ENCODE measurements at places on chromosomes 7 and 10.

- H3K4me1 ChIP-seq: no peaks in the 10 kb centered on the region
- no peak overlapping the region for H3K27ac ChIP-seq
- H3K27me3 ChIP-seq: no peaks in the 10 kb centered on the region
Measured at GRCh38 chr10:16960551-16960950, 143.3 kb upstream of the RSU1 start.

- H3K4me3 ChIP-seq: no peak overlapping the region
- H3K27ac ChIP-seq: no peak overlapping the region
Measured at GRCh38 chr10:131858583-131859340, 42.0 kb upstream of the PPP2R2D start.

GRCh38 chr7:141874787-141875186, 33.5 kb upstream of the PRSS37 start:
- no peaks in the 10 kb centered on the region for H3K36me3 ChIP-seq
- H3K4me3 ChIP-seq: no peak overlapping the region
- H3K4me1 ChIP-seq: no peaks in the 10 kb centered on the region
- H3K27ac ChIP-seq: no peak overlapping the region
- no peaks in the 10 kb centered on the region for H3K27me3 ChIP-seq

DNA sequence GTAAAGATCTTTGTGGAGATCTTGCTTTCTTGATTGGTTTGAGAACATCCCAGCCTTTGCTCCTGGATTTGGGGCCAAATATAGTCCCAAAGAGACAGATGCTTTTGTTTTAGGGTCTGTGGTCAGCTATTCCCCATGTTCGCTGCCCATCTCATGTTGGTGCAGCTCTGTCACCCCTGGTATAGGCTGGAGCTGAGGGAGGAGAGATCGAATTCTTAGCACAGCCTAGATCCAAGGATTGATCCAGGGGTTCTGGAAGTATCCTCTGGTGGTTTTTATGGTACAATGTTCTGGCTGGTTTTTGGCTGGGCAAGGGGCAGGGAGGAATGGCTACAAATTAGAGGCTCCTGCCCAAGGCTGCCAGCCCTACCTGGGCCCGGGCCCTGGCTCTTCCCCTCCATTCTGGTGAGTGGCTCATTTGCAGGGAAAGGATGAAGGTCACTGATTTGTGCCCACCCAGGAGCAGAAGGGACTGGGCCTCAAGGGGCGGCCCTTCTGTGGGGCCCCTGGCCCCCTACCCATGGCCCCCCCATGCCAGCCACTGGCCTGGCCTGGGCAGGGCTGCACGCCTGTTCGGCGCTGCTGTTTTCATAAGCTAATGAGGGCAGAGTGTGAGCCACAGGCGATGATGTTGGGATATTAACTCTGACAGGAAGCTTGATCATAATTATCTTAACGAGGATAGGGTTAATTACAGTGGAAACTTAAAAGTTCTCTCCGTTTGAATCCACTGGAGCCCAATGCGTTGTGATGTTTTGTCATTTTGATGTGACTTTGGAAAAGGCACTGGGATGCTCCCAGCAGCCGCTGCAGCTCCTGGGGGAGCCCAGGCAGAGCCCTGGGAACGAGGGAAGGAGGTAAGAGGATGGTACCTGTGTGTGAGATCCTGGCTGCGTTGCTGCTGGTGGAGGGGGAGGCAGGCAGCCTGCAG, 600.6 kb downstream of the LRMDA start:
- no peak overlapping the region for H3K27ac ChIP-seq
- no peaks in the 10 kb centered on the region for H3K36me3 ChIP-seq
- no peak for DNase-seq

DNA sequence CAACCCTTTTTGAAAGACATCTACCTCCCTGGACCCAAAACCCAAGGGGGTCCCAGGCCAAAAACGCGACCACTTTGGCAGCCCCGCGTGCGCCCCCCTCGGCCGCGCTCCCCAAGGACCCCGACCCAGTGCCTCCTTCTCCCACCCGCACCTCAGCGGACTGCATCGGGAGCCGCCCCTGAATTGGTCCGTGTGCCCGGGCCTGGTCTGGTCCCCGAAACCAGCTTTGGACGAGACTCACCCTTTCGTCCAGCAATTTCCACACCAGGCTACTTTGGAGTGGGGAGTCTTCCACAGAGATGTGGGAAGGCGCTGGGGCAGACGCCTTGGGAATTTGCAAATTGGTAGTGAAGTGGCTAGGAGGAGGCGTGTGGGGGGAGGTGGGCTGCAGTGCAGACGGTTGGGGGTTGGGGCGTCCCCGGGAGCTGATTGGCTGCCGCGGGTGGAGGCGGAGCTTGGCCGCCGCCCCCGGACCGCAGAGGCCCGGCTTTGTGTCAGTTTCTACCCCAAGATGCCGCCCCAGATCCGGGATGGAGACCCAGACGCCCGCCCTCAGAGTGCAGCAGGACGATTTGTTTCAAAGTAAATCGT, 16.9 kb downstream of the TCAF1 start:
- H3K27me3 ChIP-seq: peaks cover 64% of the 10 kb centered on the region
- DNase-seq: peak; percentile 49
- no peak overlapping the region for H3K27ac ChIP-seq
- H3K36me3 ChIP-seq: peaks cover 6% of the 10 kb centered on the region

DNA sequence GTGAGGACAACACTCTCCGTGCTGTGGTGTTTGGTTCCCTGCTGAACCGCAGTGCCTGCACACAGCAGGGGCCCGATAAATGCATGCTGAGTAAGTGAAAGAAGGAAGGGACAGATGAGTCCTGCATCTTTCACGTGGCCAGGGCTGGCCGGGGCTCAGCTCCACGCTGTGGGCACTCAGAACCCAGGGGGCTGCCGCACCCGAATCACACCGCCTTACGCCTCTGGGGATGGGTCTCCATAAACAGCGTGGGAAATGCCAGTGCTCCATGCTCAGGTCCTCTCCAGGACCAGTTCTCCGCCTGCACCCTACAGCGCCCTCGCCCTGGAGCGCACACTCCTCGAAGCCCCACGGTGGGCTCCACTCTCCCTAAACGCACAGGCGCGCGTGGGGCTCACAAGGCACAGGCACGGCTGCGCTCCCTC, 38.1 kb downstream of the RASGEF1A start:
- no peak for DNase-seq
- H3K27ac ChIP-seq: no peak overlapping the region
- peaks cover 16% of the 10 kb centered on the region for H3K27me3 ChIP-seq
- no peaks in the 10 kb centered on the region for H3K36me3 ChIP-seq
- H3K4me1 ChIP-seq: peaks cover 43% of the 10 kb centered on the region

GRCh38 chr7:104767113-104767512, 246.9 kb upstream of the KMT2E start:
- no peaks in the 10 kb centered on the region for H3K36me3 ChIP-seq
- no peak for DNase-seq
- peaks cover 6% of the 10 kb centered on the region for H3K27me3 ChIP-seq

DNA sequence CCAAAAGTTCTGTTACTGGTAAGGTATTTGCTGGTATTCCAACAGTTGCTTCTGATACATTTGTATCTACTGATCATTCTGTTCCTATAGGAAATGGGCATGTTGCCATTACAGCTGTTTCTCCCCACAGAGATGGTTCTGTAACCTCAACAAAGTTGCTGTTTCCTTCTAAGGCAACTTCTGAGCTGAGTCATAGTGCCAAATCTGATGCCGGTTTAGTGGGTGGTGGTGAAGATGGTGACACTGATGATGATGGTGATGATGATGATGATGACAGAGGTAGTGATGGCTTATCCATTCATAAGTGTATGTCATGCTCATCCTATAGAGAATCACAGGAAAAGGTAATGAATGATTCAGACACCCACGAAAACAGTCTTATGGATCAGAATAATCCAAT, 131.0 kb downstream of the AASS start:
- no peaks in the 10 kb centered on the region for H3K27me3 ChIP-seq
- no peak overlapping the region for H3K4me3 ChIP-seq
- H3K4me1 ChIP-seq: peaks cover 6% of the 10 kb centered on the region
- no peaks in the 10 kb centered on the region for H3K36me3 ChIP-seq
- peak; percentile 4 for DNase-seq
- H3K27ac ChIP-seq: no peak overlapping the region

GRCh38 chr10:126081841-126082466, 185.6 kb downstream of the FANK1 start:
- H3K27me3 ChIP-seq: peaks cover 9% of the 10 kb centered on the region
- H3K36me3 ChIP-seq: no peaks in the 10 kb centered on the region
- H3K4me1 ChIP-seq: no peaks in the 10 kb centered on the region
- H3K27ac ChIP-seq: no peak overlapping the region
- H3K4me3 ChIP-seq: no peak overlapping the region
- no peak for DNase-seq

DNA sequence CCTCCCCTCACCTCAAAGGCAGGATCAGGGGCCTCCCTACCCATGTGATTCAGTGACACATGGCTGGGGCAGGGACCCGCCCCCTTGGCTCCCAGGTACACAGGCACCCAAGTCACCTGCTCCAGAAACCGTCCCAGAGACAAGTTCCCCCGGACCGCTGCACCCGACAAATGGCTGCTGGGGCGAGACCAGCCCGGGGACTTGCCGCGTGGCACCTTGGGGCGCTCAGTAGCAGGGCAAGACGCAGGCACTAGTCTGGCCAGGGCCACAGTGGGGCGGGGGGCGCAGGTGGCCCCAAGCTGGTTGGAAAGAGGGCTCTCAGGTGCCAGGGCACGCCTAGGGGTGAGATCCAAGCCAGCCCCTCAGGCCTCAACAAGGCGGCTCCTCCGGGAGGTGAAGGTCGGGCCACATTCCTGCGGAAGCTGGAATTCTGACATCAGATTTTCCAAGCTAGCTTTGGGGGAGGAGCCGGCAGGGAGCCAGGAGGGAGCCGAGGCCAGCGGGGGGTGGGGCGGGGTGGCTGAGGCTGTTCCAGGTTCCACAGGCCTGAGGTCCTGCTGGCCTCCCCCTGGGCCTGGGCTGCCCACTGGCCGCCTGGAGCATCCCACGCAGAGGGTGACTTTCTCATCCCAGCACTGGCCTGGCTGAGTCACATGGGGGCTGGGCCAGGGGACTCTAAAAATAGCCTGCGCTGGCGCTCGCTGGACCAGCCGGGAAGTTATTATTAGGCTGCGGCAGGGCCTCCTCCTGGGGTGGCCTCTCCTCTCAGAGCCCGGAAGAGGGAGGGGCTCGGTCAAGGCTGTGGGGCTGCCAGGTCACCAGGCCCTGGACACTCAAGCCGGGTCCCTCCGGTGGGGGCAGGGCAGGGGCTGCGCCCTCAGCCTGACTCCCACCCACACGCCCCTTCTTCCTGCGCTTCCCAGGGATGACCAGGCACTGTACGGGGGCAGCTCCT, 20.5 kb upstream of the INPP5A start:
- no peak overlapping the region for H3K4me3 ChIP-seq
- H3K27me3 ChIP-seq: no peaks in the 10 kb centered on the region
- H3K27ac ChIP-seq: no peak overlapping the region
- no peaks in the 10 kb centered on the region for H3K4me1 ChIP-seq

GRCh38 chr7:617614-618538, 98.2 kb upstream of the PDGFA start:
- peaks cover 31% of the 10 kb centered on the region for H3K36me3 ChIP-seq
- H3K4me3 ChIP-seq: peak overlapping the region; percentile 88
- peak overlapping the region; percentile 99 for H3K27ac ChIP-seq
- peak; percentile 55 for DNase-seq

DNA sequence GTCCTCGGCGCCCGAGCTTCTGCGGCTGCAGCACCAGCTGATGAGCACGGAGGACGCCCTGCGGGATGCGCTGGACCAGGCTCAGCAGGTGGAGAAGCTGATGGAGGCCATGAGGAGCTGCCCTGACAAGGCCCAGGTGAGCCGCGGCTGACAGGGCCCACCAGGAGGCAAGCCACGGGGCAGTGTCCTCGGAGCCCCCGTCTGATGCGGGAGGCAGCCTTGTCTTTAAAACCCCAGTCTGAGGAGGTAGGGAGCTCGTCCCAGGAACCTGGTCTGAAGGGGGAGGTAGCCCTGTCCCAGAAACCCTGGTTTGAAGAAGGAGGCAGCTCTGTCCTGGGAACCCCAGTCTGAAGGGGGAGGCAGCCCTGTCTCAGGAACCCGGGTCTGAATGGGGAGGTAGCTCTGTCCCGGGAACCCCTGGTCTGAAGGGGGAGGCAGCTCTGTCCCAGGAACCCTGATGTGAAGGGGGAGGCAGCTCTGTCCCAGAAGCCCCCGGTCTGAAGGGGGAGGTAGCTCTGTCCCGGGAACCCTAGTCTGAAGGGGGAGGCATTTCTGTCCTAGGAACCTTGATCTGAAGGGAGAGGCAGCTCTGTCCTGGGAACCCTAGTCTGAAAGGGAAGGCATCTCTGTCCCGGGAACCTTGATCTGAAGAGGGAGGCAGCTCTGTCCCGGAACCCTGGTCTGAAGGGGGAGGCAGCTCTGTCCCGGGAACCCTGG, 53.1 kb upstream of the GTF2IRD1 start:
- H3K4me3 ChIP-seq: no peak overlapping the region
- no peaks in the 10 kb centered on the region for H3K27me3 ChIP-seq
- no peak overlapping the region for H3K27ac ChIP-seq
- no peak for DNase-seq
- H3K36me3 ChIP-seq: no peaks in the 10 kb centered on the region
- H3K4me1 ChIP-seq: no peaks in the 10 kb centered on the region

DNA sequence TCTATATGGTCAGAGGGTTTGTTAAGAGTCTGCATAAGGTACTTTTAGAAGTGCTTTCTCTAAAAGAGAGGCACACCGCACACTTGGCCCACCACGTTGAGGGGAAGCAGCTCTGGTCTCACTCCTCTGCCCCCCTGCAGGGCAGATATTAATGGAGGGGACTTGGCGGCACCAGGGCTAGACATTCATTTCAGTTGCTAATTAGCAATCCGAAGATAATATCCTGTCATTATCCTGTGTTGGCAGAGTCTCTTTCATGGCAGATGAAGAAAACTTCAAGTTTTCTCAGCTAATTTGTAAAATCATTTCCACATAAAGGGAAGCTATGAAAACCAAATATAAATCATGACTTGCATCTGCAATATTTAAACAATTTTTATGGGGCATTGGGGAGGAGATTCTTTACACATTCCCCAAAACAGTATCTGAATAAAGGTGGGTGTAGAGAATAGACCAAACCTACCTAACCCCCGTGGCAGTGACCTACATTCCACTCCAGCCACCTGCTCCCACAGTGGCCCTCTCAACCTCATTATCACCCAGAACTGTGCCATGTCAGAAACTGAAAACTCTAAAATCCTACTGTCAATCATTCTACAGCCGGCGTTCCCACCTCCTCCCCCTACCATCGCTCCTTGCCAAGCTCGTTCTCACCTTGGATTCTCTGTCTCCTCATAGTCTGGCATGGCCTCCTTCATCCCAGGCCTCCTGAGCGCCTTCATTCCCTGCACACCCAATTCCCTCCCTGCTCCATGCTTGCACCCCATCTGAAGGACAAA, 54.1 kb upstream of the STK17A start:
- no peak for DNase-seq
- no peak overlapping the region for H3K27ac ChIP-seq
- H3K4me3 ChIP-seq: no peak overlapping the region
- no peaks in the 10 kb centered on the region for H3K4me1 ChIP-seq

GRCh38 chr7:45001138-45001694, 1.2 kb downstream of the CCM2 start:
- peak overlapping the region; percentile 90 for H3K4me3 ChIP-seq
- peaks cover 14% of the 10 kb centered on the region for H3K36me3 ChIP-seq
- peak; percentile 63 for DNase-seq
- peaks cover 61% of the 10 kb centered on the region for H3K4me1 ChIP-seq
- H3K27ac ChIP-seq: peak overlapping the region; percentile 89

- no peak overlapping the region for H3K4me3 ChIP-seq
- no peak for DNase-seq
- H3K4me1 ChIP-seq: no peaks in the 10 kb centered on the region
- no peaks in the 10 kb centered on the region for H3K36me3 ChIP-seq
- no peak overlapping the region for H3K27ac ChIP-seq
Measured at GRCh38 chr7:54874804-54875203, 115.8 kb upstream of the SEC61G start.

- peaks cover 9% of the 10 kb centered on the region for H3K36me3 ChIP-seq
- DNase-seq: no peak
- H3K27ac ChIP-seq: peak overlapping the region; percentile 71
- H3K4me1 ChIP-seq: peaks cover 28% of the 10 kb centered on the region
- H3K27me3 ChIP-seq: no peaks in the 10 kb centered on the region
Measured at GRCh38 chr10:30996481-30997005, 35.1 kb downstream of the ZNF438 start.

Data from activated T-cell treated with anti-CD3 and anti-CD28 coated beads, Interleukin-2, amount 50 U/mL, for 72 hours (primary cell).